Frontal cortex (tissue), 4 donors: ENCODE measurements at places on chromosomes 3 and 15. TPM values are rescaled to one million over a fixed set of nuclear protein-coding genes. Genes with fewer than 3 reads are reported as not detected.

GRCh38 chr3:52120556-52121463, 33.4 kb downstream of the POC1A start:
- DNase-seq = no peak

DNA sequence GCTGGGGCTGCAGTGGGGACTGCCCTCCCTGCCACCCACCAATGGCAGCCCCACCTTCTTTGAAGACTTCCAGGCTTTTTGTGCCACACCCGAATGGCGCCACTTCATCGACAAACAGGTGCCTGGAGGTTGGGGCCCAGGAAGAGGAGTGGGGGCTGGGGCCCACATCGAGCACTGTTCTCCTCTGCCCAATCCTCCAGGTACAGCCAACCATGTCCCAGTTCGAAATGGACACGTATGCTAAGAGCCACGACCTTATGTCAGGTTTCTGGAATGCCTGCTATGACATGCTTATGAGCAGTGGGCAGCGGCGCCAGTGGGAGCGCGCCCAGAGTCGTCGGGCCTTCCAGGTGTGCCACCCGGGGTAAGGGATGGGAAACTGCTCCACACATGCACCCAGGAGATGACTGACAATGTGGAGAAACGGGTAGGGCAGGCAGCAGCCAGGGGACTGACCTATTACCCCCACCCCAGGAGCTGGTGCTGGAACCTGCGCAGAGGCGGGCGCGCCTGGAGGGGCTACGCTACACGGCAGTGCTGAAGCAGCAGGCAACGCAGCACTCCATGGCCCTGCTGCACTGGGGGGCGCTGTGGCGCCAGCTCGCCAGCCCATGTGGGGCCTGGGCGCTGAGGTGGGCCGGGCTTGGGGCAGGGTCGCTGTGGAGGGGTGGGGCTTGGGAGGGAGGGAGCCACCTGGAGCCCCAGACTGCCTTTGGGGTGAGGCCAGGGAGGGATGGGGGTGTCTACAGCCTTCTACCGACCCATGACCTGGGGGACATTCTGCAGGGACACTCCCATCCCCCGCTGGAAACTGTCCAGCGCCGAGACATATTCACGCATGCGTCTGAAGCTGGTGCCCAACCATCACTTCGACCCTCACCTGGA, 22.9 kb downstream of the NBEAL2 start:
- no peak for DNase-seq

The CLSTN2 gene
- 11.8 TPM for total RNA-seq

The SPATA12 gene
- not detected for total RNA-seq
